Vagina (tissue), 2 donors: ENCODE measurements at places on chromosomes 1 and 21. TPM values are rescaled to one million over a fixed set of nuclear protein-coding genes. Genes with fewer than 3 reads are reported as not detected.

Gene LAPTM5
- total RNA-seq = 39.8 TPM

Gene DNTTIP2
- 23.6 TPM for total RNA-seq

Gene TP73
- total RNA-seq = 8.1 TPM

Gene TCHH
- total RNA-seq = 0.25 TPM

Gene RALGPS2
- total RNA-seq = 20.4 TPM

Gene KCNT2
- total RNA-seq = 1.2 TPM

Gene MYOG
- not detected for total RNA-seq

Gene ACTA1
- not detected for total RNA-seq

Gene GJA4
- total RNA-seq = 28.5 TPM

Gene ODR4
- 9.3 TPM for total RNA-seq

Gene LCE1D
- total RNA-seq = not detected

Gene NBL1
- 148 TPM for total RNA-seq

Gene KRTAP19-3
- total RNA-seq = not detected

Gene NKAIN1
- not detected for total RNA-seq

Gene CLDN17
- total RNA-seq = 2.2 TPM

Gene CYP4B1
- total RNA-seq = 74.4 TPM

Gene OR2L3
- not detected for total RNA-seq

Gene HMGN1
- total RNA-seq = 82.0 TPM

Gene RHOU
- 10.8 TPM for total RNA-seq

Gene EFHD2
- total RNA-seq = 57.2 TPM

Gene OPTC
- total RNA-seq = not detected

Gene OR2L5
- total RNA-seq = not detected

Gene CLEC20A
- not detected for total RNA-seq

Gene UTS2
- total RNA-seq = 5.4 TPM

Gene SYT2
- not detected for total RNA-seq

Gene WNT4
- 5.2 TPM for total RNA-seq

Gene SMG5
- total RNA-seq = 57.7 TPM

Gene IL24
- 1.5 TPM for total RNA-seq

Gene TCEA3
- 26.5 TPM for total RNA-seq

Gene ETNK2
- 30.9 TPM for total RNA-seq

Gene ATP6V1G3
- total RNA-seq = not detected

Gene ACKR1
- total RNA-seq = 102 TPM

Gene KCNN3
- total RNA-seq = 7.4 TPM

Gene PLXNA2
- total RNA-seq = 38.3 TPM

Gene RGS16
- total RNA-seq = 1.2 TPM

Gene GPBP1L1
- total RNA-seq = 109 TPM

Gene GJC2
- total RNA-seq = 4.4 TPM

Gene PLA2G2C
- total RNA-seq = not detected

Gene TSTD1
- 44.7 TPM for total RNA-seq

Gene FLG2
- total RNA-seq = not detected

Gene FHAD1
- total RNA-seq = not detected

Gene MASP2
- total RNA-seq = not detected

Gene SHE
- 23.8 TPM for total RNA-seq

Gene PCNT
- 35.8 TPM for total RNA-seq

Gene APOBEC4
- total RNA-seq = not detected

Gene PCP4L1
- 3.7 TPM for total RNA-seq

Gene CFHR3
- total RNA-seq = not detected

Gene MECR
- total RNA-seq = 16.9 TPM

Gene IL12RB2
- 0.74 TPM for total RNA-seq

Gene PRRX1
- 108 TPM for total RNA-seq

Gene LRRC53
- total RNA-seq = not detected
